Heart right ventricle (tissue), 16 donors: ENCODE measurements at places on chromosomes 3 and 15.
A peak's percentile ranks its signal among the peaks of the same experiment; 100 is the strongest.

GRCh38 chr15:89244574-89244903 is 760 bp downstream of the FANCI start:
- peak overlapping the region; percentile 62 for H3K4me3 ChIP-seq
- peaks cover 22% of the 10 kb centered on the region for H3K36me3 ChIP-seq
- no peak for DNase-seq
- H3K27ac ChIP-seq, result no peak overlapping the region
- peaks cover 12% of the 10 kb centered on the region for H3K4me1 ChIP-seq

DNA sequence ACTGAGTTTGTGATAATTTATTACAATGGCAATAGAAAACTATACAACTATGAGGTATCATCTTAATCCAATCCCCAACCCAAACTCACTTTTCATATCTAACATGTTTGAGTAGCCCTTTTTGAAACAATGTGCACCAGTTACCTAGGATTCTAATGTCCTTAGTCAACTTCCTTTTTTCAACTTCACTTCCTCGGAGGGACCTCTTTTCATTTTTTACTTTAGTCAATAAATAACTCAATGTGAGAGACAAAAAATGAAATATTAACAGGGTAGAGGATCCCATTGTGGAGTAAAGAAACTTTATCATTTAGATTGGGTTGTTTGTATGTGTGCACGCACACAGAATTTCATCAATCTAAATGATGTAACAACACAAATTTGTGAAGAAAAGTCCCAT is 193.6 kb upstream of the LRRC3B start:
- no peaks in the 10 kb centered on the region for H3K27me3 ChIP-seq
- no peaks in the 10 kb centered on the region for H3K4me1 ChIP-seq
- H3K36me3 ChIP-seq, result no peaks in the 10 kb centered on the region
- DNase-seq, result no peak
- no peak overlapping the region for H3K4me3 ChIP-seq

DNA sequence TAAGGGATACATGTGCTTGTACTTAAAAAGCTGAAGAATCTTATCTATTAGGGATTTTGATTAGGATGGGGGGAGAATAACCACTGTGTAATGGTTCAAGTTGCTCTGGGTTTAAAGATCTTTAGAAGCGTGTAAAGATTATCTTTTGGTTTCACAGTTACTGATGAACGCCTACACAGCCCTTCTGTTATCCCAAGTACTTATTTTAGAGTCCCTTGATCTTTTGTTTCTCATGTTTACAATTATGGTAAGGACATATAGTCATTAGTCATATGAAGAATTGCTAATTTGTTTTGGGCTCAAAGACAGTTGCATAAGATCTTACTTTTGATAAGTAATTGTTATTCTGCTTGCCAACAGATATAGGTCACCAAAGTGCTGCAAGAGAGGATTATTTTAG is 160.1 kb downstream of the PLCL2 start:
- no peak overlapping the region for H3K4me3 ChIP-seq
- no peak overlapping the region for H3K27ac ChIP-seq
- peaks cover 21% of the 10 kb centered on the region for H3K4me1 ChIP-seq
- no peaks in the 10 kb centered on the region for H3K27me3 ChIP-seq

DNA sequence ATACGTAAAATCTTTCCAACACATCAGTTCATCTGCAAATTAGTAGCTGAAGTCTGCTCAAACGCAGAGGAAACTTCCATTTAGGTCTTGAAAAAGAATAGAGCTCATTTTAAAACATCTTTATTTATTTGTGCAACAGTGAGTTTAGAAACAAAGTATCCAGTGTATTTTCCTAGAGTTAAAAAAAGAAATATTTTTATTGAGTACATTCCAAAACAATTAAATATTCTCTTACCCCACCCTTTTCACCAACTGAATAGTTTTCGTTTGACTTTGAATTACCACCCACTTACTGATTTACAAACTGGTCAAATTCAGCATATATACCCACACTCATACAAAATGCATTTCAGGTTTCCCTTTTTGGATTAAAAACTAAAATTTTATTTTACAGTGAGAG is 104.7 kb downstream of the ZBTB20 start:
- no peak for DNase-seq
- H3K4me3 ChIP-seq, result no peak overlapping the region
- H3K36me3 ChIP-seq, result no peaks in the 10 kb centered on the region
- H3K4me1 ChIP-seq, result peaks cover 15% of the 10 kb centered on the region
- peak overlapping the region; percentile 27 for H3K27ac ChIP-seq

- H3K27ac ChIP-seq, result no peak overlapping the region
- no peaks in the 10 kb centered on the region for H3K27me3 ChIP-seq
- H3K4me1 ChIP-seq, result no peaks in the 10 kb centered on the region
These were observed 28.0 kb upstream of the SUCNR1 start for GRCh38 chr3:151845306-151845905.

GRCh38 chr15:44159492-44159891 is 35.6 kb downstream of the FRMD5 start:
- H3K36me3 ChIP-seq, result no peaks in the 10 kb centered on the region
- H3K27ac ChIP-seq, result no peak overlapping the region
- no peak overlapping the region for H3K4me3 ChIP-seq
- no peak for DNase-seq

DNA sequence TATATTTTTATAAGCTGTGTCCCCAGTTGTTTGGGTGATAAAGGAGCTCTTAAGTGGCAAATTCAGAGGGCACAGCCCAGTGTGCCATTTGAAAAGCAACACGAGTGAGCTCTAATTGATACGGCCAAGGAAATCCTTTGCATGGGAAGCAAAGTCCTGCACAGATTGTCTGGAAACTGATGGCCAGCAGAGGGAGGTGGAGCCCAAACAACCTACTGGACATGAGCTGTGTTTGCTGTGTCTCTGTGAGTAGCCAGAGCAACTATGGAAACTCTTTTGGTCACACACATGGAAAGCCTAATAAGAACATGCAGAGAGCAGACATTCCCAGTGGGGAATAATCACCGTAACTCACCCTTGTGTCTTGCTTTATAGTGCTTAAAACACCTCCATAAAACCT is 24.4 kb downstream of the ONECUT1 start:
- H3K36me3 ChIP-seq, result no peaks in the 10 kb centered on the region
- H3K27me3 ChIP-seq, result peaks cover 70% of the 10 kb centered on the region
- DNase-seq, result no peak
- H3K4me3 ChIP-seq, result no peak overlapping the region
- H3K27ac ChIP-seq, result no peak overlapping the region

DNA sequence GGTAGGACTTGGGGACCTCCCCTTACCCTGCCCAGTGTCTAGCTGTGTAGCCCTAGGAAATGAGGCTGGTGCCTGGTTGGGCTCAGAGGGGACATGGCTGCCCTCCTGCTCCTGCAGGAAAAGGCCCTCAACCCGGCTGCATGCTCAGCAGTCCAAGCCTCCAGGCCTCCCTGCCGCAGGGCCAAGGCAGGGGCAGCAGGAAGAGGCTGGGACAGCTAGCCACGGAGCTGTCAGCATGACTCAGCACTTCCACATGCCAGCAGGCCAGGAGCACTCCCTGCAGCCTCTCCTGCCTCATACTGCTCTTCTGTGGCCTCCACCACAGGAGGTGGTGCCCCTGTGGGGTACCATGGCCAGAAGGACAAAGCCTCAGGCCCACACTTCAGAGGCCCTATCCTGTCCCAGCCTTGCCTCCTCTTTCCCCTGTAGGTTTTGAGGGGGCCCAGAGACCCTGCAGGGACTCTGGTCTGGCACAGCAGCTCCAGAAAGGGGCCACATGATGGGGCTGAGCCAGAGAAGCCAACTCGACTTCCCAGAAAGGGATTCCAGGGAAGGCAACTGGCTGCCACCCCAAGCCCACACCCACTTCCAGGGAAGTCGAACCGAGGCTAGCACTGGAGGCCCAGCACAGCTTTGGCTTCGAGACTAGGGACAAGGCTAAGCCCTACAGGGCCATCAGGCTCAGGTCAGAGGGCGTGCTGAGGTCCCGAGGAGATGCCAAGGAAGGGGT is 19.5 kb downstream of the TKT start:
- peak overlapping the region; percentile 56 for H3K27ac ChIP-seq
- H3K36me3 ChIP-seq, result peaks cover 55% of the 10 kb centered on the region
- peak; percentile 49 for DNase-seq
- peaks cover 23% of the 10 kb centered on the region for H3K4me1 ChIP-seq
- H3K4me3 ChIP-seq, result no peak overlapping the region
- no peaks in the 10 kb centered on the region for H3K27me3 ChIP-seq

GRCh38 chr15:75921732-75922703 is 18.3 kb downstream of the FBXO22 start:
- no peak overlapping the region for H3K27ac ChIP-seq
- H3K27me3 ChIP-seq, result no peaks in the 10 kb centered on the region
- no peak overlapping the region for H3K4me3 ChIP-seq
- no peaks in the 10 kb centered on the region for H3K36me3 ChIP-seq
- no peak for DNase-seq
- H3K4me1 ChIP-seq, result no peaks in the 10 kb centered on the region

DNA sequence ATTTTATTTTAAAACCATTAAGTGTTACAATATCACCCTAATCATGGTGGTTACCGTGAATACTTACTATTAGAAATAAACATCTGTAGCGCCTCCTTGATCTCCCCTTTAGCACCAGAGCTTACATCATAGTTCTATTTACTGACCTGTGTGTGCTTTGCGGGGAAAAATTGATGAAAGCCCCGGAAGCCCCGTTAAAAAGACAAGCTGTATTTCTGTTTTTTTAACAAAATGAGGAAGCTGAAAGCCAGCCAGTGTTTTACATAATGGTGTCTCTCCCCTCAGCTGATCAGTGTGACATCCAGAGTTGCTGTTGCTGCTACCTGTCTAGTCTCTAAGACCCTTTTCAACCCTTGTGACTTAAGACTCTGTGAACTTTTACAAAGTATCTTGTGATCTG is 100.8 kb downstream of the OPA1 start:
- H3K36me3 ChIP-seq, result peaks cover 71% of the 10 kb centered on the region
- H3K27ac ChIP-seq, result no peak overlapping the region
- no peaks in the 10 kb centered on the region for H3K4me1 ChIP-seq
- H3K4me3 ChIP-seq, result no peak overlapping the region

GRCh38 chr3:23656821-23657220 is 148.9 kb upstream of the UBE2E1 start:
- H3K36me3 ChIP-seq, result no peaks in the 10 kb centered on the region
- no peak overlapping the region for H3K4me3 ChIP-seq
- no peak overlapping the region for H3K27ac ChIP-seq
- H3K27me3 ChIP-seq, result no peaks in the 10 kb centered on the region
- H3K4me1 ChIP-seq, result no peaks in the 10 kb centered on the region

GRCh38 chr3:15805756-15806266 is 8.0 kb upstream of the ANKRD28 start:
- H3K4me1 ChIP-seq, result peaks cover 46% of the 10 kb centered on the region
- no peak for DNase-seq
- no peak overlapping the region for H3K4me3 ChIP-seq
- no peaks in the 10 kb centered on the region for H3K27me3 ChIP-seq
- H3K27ac ChIP-seq, result peak overlapping the region; percentile 69

DNA sequence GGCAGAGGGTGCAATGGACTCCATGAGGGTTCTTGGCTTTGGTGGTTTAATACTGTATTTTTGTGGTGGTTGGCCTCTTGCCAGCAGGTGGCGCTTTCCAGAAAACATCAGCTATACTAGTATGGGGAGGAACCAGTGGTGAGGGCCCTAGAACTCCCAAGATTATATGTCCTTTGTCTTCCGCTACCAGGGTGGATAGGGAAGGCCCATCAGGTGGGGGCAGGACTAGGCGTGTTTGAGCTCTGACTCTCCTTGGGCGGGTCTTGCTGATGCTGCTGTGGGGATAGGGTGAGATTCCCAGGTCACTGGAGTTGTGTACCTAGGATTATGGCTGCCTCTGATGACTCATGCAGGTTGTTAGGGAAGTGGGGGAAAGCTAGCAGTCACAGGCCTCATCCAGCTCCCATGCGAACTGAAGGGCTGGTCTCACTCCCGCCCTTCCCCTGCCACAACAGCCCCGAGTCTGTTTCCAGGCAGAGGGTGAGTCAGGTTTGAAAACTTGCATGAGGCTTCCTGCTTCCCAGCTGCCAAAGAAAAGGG is 357.7 kb downstream of the OTOL1 start:
- H3K4me3 ChIP-seq, result no peak overlapping the region
- H3K27ac ChIP-seq, result no peak overlapping the region
- H3K36me3 ChIP-seq, result no peaks in the 10 kb centered on the region
- no peaks in the 10 kb centered on the region for H3K4me1 ChIP-seq
- no peaks in the 10 kb centered on the region for H3K27me3 ChIP-seq

- no peak for DNase-seq
- H3K4me3 ChIP-seq, result no peak overlapping the region
- H3K4me1 ChIP-seq, result peaks cover 64% of the 10 kb centered on the region
- H3K27ac ChIP-seq, result peak overlapping the region; percentile 38
- H3K27me3 ChIP-seq, result no peaks in the 10 kb centered on the region
- H3K36me3 ChIP-seq, result peaks cover 16% of the 10 kb centered on the region
These were observed 42.8 kb downstream of the ZNF609 start for GRCh38 chr15:64503197-64503596.

GRCh38 chr3:74537164-74537563 is 77.3 kb downstream of the CNTN3 start:
- no peaks in the 10 kb centered on the region for H3K4me1 ChIP-seq
- H3K36me3 ChIP-seq, result no peaks in the 10 kb centered on the region
- no peak overlapping the region for H3K27ac ChIP-seq
- H3K27me3 ChIP-seq, result no peaks in the 10 kb centered on the region

- no peaks in the 10 kb centered on the region for H3K36me3 ChIP-seq
- no peak overlapping the region for H3K4me3 ChIP-seq
- no peak overlapping the region for H3K27ac ChIP-seq
- H3K4me1 ChIP-seq, result no peaks in the 10 kb centered on the region
These were observed 45.8 kb downstream of the KLF15 start for GRCh38 chr3:126311338-126311978.

DNA sequence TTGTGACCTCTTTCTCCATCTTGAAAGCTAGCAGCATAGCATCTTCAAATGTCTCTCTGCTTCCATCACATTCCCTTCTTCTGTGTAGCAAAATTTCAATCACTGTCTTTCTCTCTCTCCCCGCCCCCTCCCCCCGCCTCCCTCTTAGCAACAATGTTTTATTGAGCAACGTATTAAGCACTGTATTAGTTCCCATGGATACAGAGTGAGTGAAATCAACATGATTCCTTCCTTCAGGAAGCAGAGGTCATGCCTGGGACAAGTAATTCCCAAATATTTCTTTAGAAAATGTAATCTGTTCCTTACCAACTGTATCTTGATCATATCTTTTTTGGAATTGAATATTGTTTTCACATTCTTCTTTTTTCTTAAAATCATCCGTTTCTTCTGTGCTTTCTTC is 373.7 kb upstream of the NECTIN3 start:
- H3K4me3 ChIP-seq, result no peak overlapping the region
- H3K27ac ChIP-seq, result no peak overlapping the region
- H3K27me3 ChIP-seq, result no peaks in the 10 kb centered on the region
- no peaks in the 10 kb centered on the region for H3K4me1 ChIP-seq
- H3K36me3 ChIP-seq, result no peaks in the 10 kb centered on the region
- DNase-seq, result no peak

DNA sequence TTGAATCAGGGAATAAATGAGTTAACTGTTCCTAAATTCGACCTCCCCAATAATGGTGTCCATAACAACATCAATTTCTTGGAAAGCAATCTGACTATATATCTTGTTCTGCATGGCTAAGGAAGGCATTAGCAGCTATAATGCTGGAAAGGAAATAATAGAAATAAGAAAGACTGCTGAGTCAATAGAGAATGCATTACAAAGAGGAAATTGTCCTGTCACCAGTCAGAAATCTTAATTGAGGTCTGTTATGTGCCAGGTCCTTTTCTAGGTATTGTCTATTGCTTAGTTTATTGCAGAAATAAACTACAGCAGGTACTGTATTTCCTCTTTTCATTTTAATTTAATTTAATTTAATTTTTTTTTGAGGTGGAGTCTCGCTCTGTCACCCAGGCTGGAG is 5.9 kb upstream of the PPP1R2 start:
- no peaks in the 10 kb centered on the region for H3K36me3 ChIP-seq
- H3K4me1 ChIP-seq, result peaks cover 54% of the 10 kb centered on the region
- no peak overlapping the region for H3K27ac ChIP-seq
- no peaks in the 10 kb centered on the region for H3K27me3 ChIP-seq
- DNase-seq, result no peak
